ENCODE measurements at places on chromosomes 2 and 18.

DNA sequence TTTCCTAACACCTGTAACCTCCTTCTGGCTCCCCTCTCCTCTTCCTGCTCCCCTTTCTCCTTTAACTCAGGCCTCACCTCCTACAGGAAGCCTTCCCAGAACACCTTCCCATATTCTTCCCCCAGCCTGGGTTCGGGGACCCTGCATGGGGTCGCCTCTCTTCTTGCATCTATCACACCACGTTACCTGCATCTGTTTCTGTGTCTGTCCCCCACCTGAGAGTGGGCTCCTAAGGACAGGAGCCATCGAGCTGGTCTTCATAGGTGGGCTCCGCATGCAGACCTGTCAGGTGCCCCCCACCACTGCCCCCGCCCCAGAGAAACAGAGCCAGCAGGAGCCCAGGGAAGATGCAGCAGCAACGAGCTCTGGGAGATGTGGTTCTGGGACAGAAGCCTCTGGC is 123.2 kb upstream of the GLI2 start:
- DNase-seq = no peak

DNA sequence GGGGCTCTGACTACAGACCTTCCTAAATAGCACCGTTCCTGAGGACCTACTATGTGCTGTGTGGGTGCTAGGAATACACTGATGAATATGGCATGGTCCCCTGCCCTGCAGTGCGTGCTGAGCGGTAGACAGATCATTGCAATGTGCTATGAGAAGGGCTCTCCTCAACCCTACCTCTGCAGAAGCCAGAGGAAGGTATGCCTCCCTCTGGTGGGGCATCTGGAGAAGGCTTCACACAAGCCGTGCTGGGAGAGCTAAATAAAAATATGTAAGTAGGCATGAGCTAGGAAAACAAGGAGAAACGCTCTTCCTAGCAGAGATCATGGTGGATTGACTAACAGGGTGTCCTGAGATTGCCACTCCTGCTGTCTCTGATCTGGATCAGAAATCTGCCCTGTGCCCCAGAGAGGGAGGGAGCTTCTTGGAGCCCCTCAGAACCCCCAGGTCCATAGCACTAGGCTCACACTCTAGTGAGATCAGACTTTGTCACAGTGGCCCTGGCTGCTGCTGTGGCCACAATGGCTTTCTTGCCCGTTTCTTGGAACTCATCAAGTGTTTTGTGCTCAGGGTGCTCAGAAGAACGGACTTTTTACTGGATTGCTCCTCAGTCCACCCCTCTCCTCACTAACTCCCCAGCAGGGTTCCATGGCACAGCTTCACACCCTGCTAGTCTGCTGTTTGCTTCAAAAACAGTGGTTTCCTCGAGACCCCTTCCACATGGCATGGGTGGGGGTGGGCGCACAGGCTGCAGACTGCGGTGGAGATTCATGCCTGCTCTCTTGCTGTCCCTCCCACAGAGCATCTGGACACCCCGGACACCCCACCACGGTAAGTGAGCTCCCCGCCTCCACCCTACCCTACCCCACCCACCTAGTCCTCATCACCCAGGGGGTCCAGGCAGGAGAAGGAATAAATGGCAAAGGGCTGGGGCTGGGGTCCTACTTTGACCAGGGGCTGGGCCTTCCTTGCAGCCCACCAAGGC is 14.2 kb downstream of the SIGLEC15 start:
- no peak for DNase-seq

GRCh38 chr18:11741505-11742145 is 52.6 kb downstream of the GNAL start:
- DNase-seq = no peak

GRCh38 chr18:10057894-10058791 is 144.3 kb downstream of the VAPA start:
- no peak for DNase-seq

DNA sequence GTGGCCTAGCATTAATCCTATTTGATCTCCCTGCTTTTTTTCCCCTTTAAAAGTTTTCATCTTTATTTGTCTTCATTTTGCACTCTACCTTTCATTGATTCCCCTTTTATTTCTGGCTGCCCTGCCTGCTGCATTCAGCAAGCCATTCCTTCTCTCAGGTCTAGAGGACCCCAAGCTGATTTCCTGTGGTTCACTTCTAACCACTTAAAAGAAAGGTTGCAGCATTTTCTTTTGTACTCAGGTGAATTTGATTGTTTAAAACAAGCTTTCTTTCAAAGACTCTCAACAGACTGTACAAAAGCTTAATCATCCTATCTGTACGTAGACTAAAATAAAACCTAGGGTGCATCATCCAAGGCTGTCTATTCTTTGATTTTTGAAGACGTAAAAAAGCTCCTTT is 160.3 kb downstream of the CSRNP3 start:
- no peak for DNase-seq

DNA sequence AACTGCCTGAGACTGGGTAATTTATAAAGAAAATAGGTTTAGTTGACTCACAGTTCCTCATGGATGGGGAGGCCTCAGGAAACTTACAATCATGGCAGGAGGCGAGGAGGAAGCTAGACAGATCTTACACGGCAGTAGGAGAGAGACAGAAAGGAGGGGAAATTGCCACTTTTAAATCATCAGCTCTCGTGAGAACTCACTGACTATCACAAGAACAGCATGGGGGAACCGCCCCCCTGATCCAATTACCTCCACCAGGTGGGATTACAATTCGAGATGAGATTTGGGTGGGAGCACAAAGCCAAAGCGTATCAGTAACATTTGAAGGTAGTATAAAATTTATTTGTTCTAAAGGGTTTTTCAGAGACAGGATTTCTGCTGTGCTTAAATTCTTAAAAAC is 5.4 kb downstream of the GALM start:
- DNase-seq = no peak
